ENCODE measurements at places on chromosomes 7 and 10.

DNA sequence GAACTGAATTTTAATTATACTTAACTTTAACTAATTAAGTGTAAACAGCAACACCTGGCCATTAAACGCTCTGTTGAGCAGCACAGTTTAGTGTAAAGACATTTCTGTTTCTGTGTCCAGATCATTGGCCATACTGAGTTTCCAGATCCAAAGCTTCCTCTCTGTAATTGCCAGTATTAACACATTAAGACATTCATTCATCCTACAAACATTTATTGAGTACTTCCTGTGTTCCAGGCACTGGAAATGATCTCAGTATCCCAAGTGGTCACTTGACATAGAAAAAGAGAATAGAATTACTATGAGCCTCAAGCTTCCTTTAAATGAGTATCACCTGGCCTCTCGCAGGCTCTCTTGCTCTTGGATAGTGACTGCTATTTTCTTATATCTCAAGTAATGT is 618.1 kb downstream of the SORCS3 start:
- DNase-seq: no peak

DNA sequence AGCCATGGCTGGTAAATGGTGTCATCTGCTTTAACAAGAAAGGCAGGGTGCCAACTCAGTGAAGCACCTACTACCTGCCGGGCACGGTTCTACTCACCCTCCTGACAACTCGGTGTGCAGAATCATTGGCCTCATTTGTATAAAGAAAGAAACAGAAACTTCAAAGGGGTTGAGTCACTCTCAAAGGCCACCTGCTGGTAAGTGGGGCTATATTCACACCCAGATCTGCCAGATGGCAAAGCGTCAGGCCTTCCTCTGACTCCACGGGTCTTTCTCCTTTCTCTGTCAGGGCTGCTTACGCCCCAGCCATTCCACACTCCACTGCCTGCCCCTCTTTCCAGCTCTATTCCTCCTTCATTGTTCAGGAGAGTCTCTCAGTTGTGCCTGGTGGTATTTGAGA is 309.2 kb downstream of the GFRA1 start:
- no peak for DNase-seq

- DNase-seq: no peak
Observed at GRCh38 chr10:119424258-119424975, 118.1 kb downstream of the RGS10 start.

GRCh38 chr10:132626761-132627665 is 89.4 kb downstream of the INPP5A start:
- no peak for DNase-seq

DNA sequence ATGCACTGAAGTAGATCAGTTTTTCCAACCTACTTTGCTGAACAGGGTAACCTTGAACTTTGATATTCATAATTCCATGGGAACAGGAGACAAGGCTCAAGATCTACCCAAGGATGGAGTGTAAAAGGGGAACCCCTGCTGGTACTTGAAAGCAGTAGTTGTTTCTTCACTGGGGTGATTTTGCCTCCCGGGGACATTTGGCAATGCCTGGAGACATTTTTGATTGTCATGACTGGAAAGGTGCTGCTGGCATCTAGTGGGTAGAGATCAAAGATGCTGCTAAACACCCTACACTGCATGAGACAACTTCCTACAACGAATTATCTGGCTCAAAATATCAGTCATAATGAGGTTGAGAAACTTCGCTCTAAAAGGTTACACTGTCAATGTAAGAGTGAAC is 214.8 kb upstream of the CTBP2 start:
- no peak for DNase-seq

DNA sequence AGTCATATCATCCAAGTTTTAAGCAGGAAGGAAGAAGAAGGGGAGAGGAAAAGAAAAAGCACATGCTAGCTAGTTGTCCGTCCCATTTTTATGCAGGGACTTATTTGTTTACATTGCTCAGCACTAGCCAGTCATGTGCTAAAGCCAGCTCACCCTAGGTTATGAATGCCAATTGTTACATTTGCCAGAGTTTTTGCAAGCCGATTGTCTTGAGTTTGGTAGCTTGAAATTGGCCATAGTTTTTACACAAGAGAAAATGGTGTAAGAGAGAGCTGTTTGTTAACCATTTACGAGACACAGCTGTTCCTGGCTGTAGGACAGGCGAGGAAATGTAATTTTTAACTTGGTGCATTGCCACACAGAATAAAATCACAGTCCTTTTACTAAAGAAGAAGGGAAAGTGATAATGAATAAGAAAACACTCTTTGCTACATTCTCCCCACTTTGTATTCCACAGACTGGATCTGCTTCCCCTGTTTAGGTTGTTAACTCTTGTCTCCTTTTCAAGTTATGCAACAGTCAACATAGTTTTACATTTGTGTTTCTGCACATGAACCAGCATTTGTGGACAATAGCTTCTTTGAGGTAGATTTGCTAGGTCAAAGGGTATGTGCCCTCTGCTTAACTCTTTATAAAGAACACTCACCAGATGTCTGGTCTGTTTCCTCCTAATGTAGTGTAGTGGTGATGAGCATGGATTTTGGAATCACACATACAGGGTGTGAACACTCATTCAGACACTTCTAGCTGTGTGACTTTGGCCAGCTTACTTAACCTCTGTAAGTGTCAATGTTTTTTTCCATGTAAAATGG is 357.2 kb downstream of the LRMDA start:
- no peak for DNase-seq

DNA sequence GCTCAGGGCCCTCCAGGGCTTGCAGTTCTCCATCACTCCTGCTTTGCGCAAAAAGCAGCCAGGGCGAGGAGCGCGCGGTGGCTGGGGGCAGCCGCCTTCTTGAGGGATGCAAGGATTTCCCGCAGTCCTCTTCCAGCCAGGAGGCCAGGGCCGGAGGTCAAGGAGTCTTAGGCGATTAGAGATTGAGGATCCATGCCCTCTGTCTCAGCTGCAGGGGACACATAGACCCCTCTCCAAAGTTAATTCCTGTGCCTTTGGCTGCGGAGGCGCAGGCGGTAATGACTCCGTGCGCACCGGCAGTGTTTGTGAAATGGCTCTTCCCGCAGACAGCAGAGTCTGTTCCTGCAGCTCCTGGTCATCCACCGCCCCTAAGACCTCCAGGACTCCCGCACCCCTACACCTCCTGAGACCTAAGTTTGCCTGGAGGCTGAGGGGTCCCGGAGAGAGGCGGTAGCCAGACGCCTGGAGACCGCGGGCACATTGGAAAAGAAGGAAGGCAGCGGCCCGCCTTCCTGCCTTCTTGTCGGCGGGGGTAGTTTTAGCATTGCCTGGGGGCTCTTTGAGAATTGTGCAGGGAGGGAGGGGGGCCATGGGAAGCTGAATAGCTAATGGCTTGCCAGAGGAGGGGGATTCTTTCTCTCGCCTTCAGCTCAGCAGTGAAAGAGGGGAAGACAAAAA is 3.3 kb upstream of the NEUROG3 start:
- no peak for DNase-seq

- DNase-seq: no peak
Observed at GRCh38 chr10:109732254-109732965, 190.9 kb downstream of the XPNPEP1 start.

- DNase-seq: no peak
Observed at GRCh38 chr10:96290368-96291133, 13.7 kb upstream of the DNTT start.

- no peak for DNase-seq
Observed at GRCh38 chr10:94496010-94496409, 49.6 kb upstream of the HELLS start.

- DNase-seq: no peak
Observed at GRCh38 chr7:139655305-139655704, 122.5 kb downstream of the HIPK2 start.

GRCh38 chr7:114925434-114925833 is 3.5 kb downstream of the MDFIC start:
- DNase-seq: no peak
